CD4-positive, alpha-beta T cell treated with Interleukin-1 beta for 1 hour (primary cell): ENCODE measurements at places on chromosomes 5 and 9.

- DNase-seq: no peak
Measured at GRCh38 chr9:120348951-120349429, 231.0 kb downstream of the CDK5RAP2 start.

DNA sequence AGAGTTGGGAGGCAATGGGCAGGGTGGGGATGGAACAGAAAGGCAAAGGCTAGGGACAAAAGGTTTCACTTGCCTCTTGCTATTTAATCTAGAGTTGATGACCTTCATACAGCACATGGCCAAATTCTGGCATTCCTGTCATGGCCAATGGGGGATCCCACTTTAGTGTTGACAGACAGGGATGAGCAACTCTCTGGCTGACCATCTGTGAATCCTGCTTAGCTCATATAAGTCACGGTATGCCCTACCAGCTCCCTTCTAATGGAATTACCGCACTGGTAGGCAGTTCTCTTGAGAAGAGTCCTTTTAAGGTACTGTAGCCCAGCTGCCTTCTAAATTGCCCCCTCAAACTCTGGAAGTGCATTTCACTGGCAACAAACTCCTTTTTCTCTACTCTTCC lies 76.1 kb downstream of the MAMDC2 start:
- DNase-seq: no peak

DNA sequence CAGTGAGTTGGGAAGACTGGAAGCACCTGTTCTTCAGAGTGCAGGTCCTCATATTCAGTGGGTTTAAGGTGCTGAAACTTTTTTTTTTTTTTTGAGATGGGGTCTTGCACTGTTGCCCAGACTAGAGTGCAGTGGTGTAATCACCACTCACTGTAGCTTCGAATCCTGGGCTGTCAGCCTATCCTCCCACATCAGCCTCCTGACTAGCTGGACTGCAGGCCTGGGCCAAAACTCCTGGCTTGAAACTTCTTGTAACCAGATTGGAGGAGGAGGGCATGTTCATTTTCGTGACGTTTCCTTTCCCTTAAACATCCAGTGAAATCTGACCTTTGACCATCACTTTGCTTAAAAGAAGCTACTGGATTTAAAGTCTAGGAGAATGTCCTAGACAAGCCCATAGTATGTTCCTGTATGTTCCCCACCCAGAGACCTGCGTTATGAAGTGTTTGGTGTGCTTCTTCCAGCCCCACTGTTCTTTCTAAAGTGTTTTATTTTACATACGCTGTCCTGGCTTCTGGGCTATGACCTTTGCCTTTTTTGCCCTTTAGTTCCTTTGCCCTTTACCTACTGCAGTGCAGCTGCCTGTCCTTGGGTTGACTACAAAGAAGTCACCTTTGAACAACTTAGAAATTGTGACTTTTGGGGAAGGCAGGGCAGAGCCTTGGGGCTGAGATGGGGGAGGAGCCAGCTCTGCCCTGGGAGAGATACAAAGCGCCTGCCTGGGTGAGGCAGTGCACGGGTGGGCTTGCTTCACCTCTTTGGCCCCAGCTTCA lies 18.4 kb downstream of the TENT4A start:
- DNase-seq: no peak

- no peak for DNase-seq
Measured at GRCh38 chr9:73039271-73040263, 86.7 kb upstream of the ALDH1A1 start.

GRCh38 chr5:56527174-56527573 lies 288.2 kb upstream of the MAP3K1 start:
- no peak for DNase-seq

GRCh38 chr5:180682560-180682959 lies 33.2 kb upstream of the FLT4 start:
- DNase-seq: no peak

DNA sequence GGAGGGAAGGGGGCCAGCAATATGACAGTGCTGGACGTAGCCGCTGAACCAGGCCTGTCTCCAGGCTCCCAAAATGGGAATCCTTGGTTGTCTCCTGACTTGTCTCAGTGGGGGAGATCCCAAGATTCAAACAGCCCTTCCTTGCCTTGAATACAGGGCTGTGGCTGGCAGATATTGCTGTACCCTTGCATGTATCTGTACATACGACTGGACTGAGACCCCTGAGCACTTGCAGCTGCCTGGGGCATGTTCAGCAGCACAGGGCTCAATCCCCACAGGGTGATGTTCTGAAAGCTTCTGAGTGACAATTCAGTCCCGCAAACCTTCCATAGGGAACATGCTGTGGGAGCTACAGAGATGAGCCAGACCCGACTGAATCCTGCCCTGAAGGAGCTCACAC lies 13.3 kb downstream of the OR13J1 start:
- no peak for DNase-seq

DNA sequence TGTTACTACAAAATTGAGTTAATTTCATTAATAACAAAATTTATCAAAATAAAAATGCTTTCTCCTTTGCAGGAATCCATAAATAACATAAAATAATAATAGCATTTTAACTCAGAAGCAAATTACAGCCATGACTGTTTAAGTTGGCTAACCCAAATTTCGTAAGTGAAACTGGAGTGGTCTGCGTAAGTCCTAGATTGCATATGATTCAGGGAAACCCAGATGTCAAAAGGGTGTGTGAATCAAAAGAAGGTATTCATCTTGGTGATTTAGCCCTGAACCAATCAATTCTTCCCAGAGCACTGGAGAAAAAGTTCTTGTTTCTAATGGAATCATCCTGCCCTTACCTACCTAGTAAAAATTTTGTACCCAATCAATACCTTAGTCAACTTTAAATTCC lies 547.6 kb downstream of the RAB3C start:
- no peak for DNase-seq

GRCh38 chr9:116271991-116272390 lies 118.4 kb downstream of the PAPPA start:
- DNase-seq: no peak

GRCh38 chr5:120466341-120467006 lies 2.4 kb downstream of the PRR16 start:
- DNase-seq: no peak

GRCh38 chr5:171703146-171703545 lies 82.5 kb upstream of the SMIM23 start:
- no peak for DNase-seq

DNA sequence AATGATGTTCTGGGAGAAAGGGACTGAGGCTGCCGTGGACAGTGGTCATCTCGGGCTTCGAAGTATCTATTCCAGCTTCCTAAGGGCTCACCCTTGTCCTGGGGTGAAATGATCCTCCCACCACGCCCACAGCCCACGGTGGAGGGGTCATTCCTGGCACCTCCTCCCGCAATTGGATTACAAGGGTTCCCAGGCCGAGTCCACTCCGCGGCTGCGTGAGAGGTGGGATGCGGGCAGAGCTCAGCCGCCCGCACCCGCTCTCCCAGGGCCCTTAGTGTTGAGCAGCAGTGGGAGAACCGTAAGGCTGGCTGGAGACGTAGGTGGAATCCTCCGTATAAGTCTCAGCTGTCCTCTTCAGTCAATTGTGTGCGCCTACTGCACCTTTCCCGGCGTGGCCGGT lies 273.3 kb upstream of the ADAMTS16 start:
- DNase-seq: no peak

- DNase-seq: no peak
Measured at GRCh38 chr5:167945542-167946384, 345.7 kb upstream of the WWC1 start.

DNA sequence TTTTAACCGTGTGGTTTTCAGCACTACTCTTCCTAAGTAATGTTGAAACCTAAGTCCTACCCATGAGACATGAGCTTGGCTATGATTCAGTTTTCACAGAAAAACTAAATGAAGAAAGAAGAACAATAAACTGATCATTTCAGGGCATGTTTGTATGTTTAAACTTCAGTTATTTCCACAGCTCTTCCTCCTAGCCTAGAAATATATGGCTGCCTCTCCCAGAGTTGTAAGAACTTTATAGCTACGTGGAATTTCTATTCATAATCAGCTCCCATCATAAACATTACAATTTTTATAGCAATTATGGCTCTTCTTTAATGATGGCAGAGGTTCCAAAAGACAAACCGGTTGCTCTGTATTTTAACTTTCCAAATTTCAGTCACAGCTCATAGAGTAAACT lies 314.7 kb upstream of the ADAMTSL1 start:
- no peak for DNase-seq

GRCh38 chr5:83151821-83152220 lies 74.5 kb downstream of the XRCC4 start:
- DNase-seq: no peak

- DNase-seq: no peak
Measured at GRCh38 chr5:115463983-115464382, 80.6 kb downstream of the FEM1C start.

DNA sequence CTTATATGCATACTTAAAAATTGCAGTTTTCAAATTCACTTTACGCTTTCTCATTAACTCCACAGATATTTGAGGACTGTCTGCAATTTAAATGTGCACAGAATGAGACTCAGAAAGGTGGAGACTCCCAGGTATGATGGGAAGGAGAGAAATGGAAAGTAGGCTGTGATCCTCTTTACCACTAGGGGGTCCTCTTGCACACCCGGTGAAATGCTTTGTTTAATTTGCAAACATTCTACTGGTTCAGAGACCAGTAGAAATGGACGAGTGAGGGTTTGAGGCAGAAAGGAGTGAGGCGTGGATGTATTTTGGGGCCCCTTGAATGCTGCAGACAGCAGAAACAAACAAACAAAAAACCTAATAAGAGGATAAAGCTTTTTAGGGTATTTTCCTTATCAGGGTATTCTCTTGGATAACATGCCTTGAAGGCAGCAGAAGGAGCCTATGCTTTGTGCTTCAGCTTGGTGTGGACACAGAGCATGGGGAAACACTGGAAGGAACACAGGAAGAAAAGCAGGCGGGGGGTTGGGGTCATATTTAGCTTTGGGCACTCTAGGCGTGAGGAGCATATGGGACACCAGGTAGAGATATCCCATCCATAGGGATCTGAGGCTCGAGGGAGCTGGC lies 410.1 kb downstream of the DMRT2 start:
- DNase-seq: peak; percentile 7

- DNase-seq: no peak
Measured at GRCh38 chr5:113172231-113172826, 195.7 kb downstream of the DCP2 start.

GRCh38 chr5:42515504-42515903 lies 92.3 kb downstream of the GHR start:
- no peak for DNase-seq

DNA sequence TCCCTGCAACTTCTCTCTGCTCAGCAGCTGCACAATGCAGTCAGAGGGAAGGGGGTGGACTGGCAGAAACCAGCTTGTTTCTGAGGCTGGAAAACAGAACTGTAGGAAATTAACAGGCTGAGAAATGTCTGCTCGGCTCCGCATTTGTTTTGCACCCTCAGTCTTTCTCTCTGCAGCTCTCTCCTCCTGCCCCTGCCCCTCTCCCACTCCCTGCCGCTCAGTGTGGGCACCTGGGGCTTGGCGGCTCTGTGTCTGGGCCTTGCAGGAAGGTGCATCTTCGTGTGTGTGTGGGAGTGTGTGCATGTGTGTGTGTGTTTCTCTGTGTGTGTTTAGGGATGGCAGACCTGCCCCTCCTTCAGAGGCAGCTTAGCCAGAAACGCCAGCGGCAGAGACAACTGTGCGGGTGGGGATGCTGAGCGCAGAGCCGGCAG lies 53.0 kb downstream of the PCDH1 start:
- DNase-seq: no peak

DNA sequence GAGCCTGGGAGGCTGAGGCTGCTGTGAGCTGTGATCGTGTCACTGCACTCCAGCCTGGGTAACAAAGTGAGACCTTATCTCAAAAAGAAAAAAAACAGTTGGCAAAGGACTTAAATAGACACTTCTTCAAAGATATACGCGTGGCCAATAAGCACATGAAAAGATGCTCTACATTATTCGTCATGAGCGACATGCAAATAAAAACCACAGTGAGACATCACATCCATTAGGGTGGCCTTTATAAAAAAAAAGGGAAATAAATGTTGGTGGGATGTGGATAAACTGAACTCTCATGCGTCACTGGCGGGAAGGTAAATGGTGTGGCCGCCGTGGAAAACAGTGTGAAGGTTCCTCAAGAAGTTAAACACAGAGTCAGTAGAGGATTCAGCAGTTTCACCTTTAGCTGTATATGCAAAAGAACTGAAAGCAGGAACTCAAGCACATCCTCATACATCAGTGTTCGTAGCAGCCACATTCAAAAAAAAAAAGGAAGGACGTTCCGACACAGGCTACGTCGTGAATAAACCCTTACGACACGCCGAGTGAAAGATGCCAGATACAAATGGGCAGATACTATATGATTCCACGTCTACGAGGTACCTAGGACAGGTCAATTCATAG lies 24.5 kb upstream of the NRARP start:
- peak; percentile 26 for DNase-seq

- no peak for DNase-seq
Measured at GRCh38 chr5:82679660-82680059, 397.5 kb downstream of the TMEM167A start.

GRCh38 chr5:35360671-35361070 lies 130.4 kb upstream of the PRLR start:
- no peak for DNase-seq

DNA sequence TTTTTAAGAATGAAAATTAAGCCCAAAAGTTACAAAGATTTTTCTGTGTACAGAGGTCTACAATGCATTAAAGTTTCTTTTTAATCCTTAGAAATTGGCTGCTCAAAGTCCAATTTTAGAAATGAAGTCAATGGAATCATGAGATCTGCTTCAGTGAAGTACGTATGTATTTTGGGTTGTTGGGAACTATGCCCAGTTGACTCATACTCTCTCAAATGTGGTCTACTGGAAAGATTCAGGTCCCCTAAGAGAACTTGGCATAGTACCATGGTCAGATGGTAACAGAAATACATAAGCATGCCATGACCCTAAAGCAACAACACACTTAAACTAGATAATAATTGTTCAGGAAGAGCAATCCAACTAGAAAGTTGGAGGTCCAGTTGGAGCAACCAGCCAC lies 23.0 kb downstream of the FBLL1 start:
- no peak for DNase-seq

DNA sequence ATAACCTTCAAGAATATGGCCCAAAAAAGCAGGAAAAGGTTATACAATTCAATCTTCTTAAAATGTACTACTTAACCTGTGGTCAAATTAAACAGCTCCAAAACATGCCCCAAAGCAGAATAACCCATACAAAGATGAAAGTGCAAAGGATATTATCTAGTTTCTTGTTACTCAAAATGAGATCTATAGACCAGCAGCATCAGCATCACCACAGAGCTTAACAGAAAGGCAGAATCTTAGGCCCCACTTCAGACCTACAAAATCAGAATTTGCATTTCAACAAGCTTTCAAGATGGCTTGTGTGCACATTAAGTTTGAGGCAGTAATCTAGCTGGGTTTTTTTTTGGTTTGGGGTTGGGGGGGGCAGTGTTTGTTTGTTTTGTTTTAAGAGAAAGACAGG lies 54.0 kb downstream of the SCAI start:
- DNase-seq: no peak

GRCh38 chr9:77975036-77975435 lies 56.6 kb downstream of the GNAQ start:
- DNase-seq: no peak
